A549 treated with DMSO at 1 μM for 4 hours (cell line): ENCODE measurements at places on chromosomes 2 and 18. TPM values are rescaled to one million over a fixed set of nuclear protein-coding genes. Genes with fewer than 3 reads are reported as not detected.

The TUBA4B gene
- 0.26 to 0.46 TPM (median 0.31 TPM) in 5 replicates for total RNA-seq

The FAM124B gene
- total RNA-seq = not detected in 5 replicates

The SULT1C3 gene
- not detected in 5 replicates for total RNA-seq

The DLX1 gene
- 3.6 to 4.2 TPM (median 3.9 TPM) in 5 replicates for total RNA-seq

The GAL3ST2 gene
- total RNA-seq = 0.23 to 0.40 TPM (median 0.34 TPM) in 4 of 5 replicates, not detected in the other

The NT5DC4 gene
- total RNA-seq = not detected in 5 replicates

The KCNG2 gene
- total RNA-seq = not detected in 5 replicates

The LRATD1 gene
- 0.03 to 0.07 TPM in 2 of 5 replicates, not detected in the others for total RNA-seq

The OSBPL6 gene
- 7.3 to 9.1 TPM (median 8.4 TPM) in 5 replicates for total RNA-seq

The CHRNG gene
- not detected in 5 replicates for total RNA-seq

The RNF152 gene
- total RNA-seq = 0.01 to 0.16 TPM (median 0.01 TPM) in 3 of 5 replicates, not detected in the others

The CEBPZOS gene
- total RNA-seq = 41.5 to 49.5 TPM (median 44.1 TPM) in 5 replicates

The EEF1B2 gene
- 998 to 1,236 TPM (median 1,052 TPM) in 5 replicates for total RNA-seq

The ACSL3 gene
- 84.5 to 113 TPM (median 107 TPM) in 5 replicates for total RNA-seq

The PAX8 gene
- 0.55 to 1.5 TPM (median 0.63 TPM) in 5 replicates for total RNA-seq

The PSMA8 gene
- not detected in 5 replicates for total RNA-seq

The UGT1A10 gene
- 0.05 to 0.26 TPM (median 0.10 TPM) in 3 of 5 replicates, not detected in the others for total RNA-seq

The LOXHD1 gene
- not detected in 5 replicates for total RNA-seq

The ANKRD62 gene
- not detected in 5 replicates for total RNA-seq

The UGT1A8 gene
- 0.08 to 0.26 TPM in 2 of 5 replicates, not detected in the others for total RNA-seq

The CYP1B1 gene
- total RNA-seq = 9.3 to 11.1 TPM (median 10.8 TPM) in 5 replicates

The TCF7L1 gene
- total RNA-seq = 6.4 to 9.3 TPM (median 7.3 TPM) in 5 replicates

The SMIM21 gene
- total RNA-seq = not detected in 5 replicates

The TRMT61B gene
- 15.9 to 18.2 TPM (median 17.7 TPM) in 5 replicates for total RNA-seq

The DAPL1 gene
- total RNA-seq = not detected in 5 replicates
